ENCODE measurements at places on chromosomes 3 and 15. TPM values are rescaled to one million over a fixed set of nuclear protein-coding genes. Genes with fewer than 3 reads are reported as not detected.

The ARHGAP11A gene
- total RNA-seq = 7.5 TPM

The ECT2 gene
- total RNA-seq = 26.3 TPM

The ATOSA gene
- total RNA-seq = 10.5 TPM

The SEMA3F gene
- 79.8 TPM for total RNA-seq

The RBM5 gene
- total RNA-seq = 94.1 TPM

The SGO1 gene
- total RNA-seq = 6.9 TPM

The SCG5 gene
- total RNA-seq = 59.1 TPM

The ERICH6 gene
- total RNA-seq = not detected

The NME9 gene
- total RNA-seq = not detected

The KIAA1143 gene
- 18.8 TPM for total RNA-seq

The PARP15 gene
- not detected for total RNA-seq

The CKMT1A gene
- 6.5 TPM for total RNA-seq

The TRAT1 gene
- total RNA-seq = not detected

The SERF2 gene
- 942 TPM for total RNA-seq

The SKOR1 gene
- not detected for total RNA-seq

The SPTBN5 gene
- total RNA-seq = 0.14 TPM

The UROC1 gene
- not detected for total RNA-seq

The ADAMTS9 gene
- total RNA-seq = 217 TPM

The GATM gene
- total RNA-seq = 8.7 TPM

The GUCA1C gene
- not detected for total RNA-seq

The TEX9 gene
- 8.8 TPM for total RNA-seq

The H1-8 gene
- not detected for total RNA-seq

The AADACL2 gene
- total RNA-seq = not detected

The PLA2G4F gene
- 5.2 TPM for total RNA-seq

The GOLGA8S gene
- total RNA-seq = not detected

The CLDN16 gene
- 12.0 TPM for total RNA-seq

The MORC1 gene
- not detected for total RNA-seq

The P3H2 gene
- 27.8 TPM for total RNA-seq

The REC114 gene
- not detected for total RNA-seq

The CAMK1 gene
- total RNA-seq = 19.9 TPM

The GPX1 gene
- total RNA-seq = 502 TPM

The PCOLCE2 gene
- total RNA-seq = 3.4 TPM

The NLGN1 gene
- 4.5 TPM for total RNA-seq

The P2RY1 gene
- total RNA-seq = 0.41 TPM

The PLA1A gene
- 1.4 TPM for total RNA-seq

The VEPH1 gene
- 9.0 TPM for total RNA-seq

The LRTM1 gene
- total RNA-seq = not detected

The SKIC8 gene
- 54.6 TPM for total RNA-seq

The SLC28A1 gene
- 0.17 TPM for total RNA-seq

The TEX55 gene
- not detected for total RNA-seq

The CHL1 gene
- 0.27 TPM for total RNA-seq

The LYZL4 gene
- not detected for total RNA-seq

The CPLX3 gene
- total RNA-seq = not detected

The DHX36 gene
- 49.8 TPM for total RNA-seq

The AHSG gene
- not detected for total RNA-seq

The RAB43 gene
- 54.6 TPM for total RNA-seq

The RASGRF1 gene
- total RNA-seq = 1.4 TPM

The IRAK2 gene
- total RNA-seq = 65.5 TPM

The CTXND1 gene
- total RNA-seq = under 0.01 TPM
